ENCODE measurements at places on chromosomes 6 and 20. TPM values are rescaled to one million over a fixed set of nuclear protein-coding genes. Genes with fewer than 3 reads are reported as not detected.

The SLC22A2 gene
- not detected for total RNA-seq

The IMPG1 gene
- not detected for total RNA-seq

The SLC22A16 gene
- total RNA-seq = not detected

The SASH1 gene
- total RNA-seq = 69.5 TPM

The DNAH8 gene
- 0.23 TPM for total RNA-seq

The MICB gene
- total RNA-seq = 2.2 TPM

The STX11 gene
- 13.4 TPM for total RNA-seq

The PRND gene
- not detected for total RNA-seq

The ZNF512B gene
- 22.1 TPM for total RNA-seq

The SLC17A3 gene
- total RNA-seq = not detected

The RIMS1 gene
- total RNA-seq = 3.3 TPM

The BTBD9 gene
- 20.9 TPM for total RNA-seq

The OSTM1 gene
- 37.8 TPM for total RNA-seq

The BHLHE23 gene
- total RNA-seq = not detected

The BTN2A1 gene
- total RNA-seq = 31.9 TPM

The MAN1A1 gene
- 34.0 TPM for total RNA-seq

The GSTA1 gene
- total RNA-seq = not detected

The TFAP2A gene
- total RNA-seq = 135 TPM

The EMILIN3 gene
- 6.4 TPM for total RNA-seq

The KIF13A gene
- 73.0 TPM for total RNA-seq

The RNF39 gene
- 29.1 TPM for total RNA-seq

All from suprapubic skin (tissue), 4 donors.